Mammary epithelial cell (primary cell): ENCODE measurements at places on chromosomes 13 and 19. TPM values are rescaled to one million over a fixed set of nuclear protein-coding genes. Genes with fewer than 3 reads are reported as not detected.

The OVOL3 gene
- total RNA-seq = not detected in 2 replicates

The KIR3DL1 gene
- total RNA-seq = not detected

The GPC6 gene
- 3.0 and 5.5 TPM in 2 replicates for total RNA-seq

The PNMA8B gene
- 0.12 TPM in 1 of 2 replicates, not detected in the other for total RNA-seq

The ACTL9 gene
- total RNA-seq = not detected in 2 replicates

The FUT3 gene
- 0.67 TPM for total RNA-seq

The CEACAM16 gene
- not detected in 2 replicates for total RNA-seq

The KCNN4 gene
- 111 TPM for total RNA-seq

The KRTDAP gene
- not detected in 2 replicates for total RNA-seq

The CDX2 gene
- total RNA-seq = not detected

The PLVAP gene
- total RNA-seq = not detected in 2 replicates

The ZNF749 gene
- 14.6 and 16.8 TPM in 2 replicates for total RNA-seq

The PPM1N gene
- 0.69 and 2.1 TPM in 2 replicates for total RNA-seq

The CBY2 gene
- total RNA-seq = not detected in 2 replicates

The SHISA2 gene
- total RNA-seq = 0.33 TPM

The FCGBP gene
- 0.07 and 0.19 TPM in 2 replicates for total RNA-seq

The ATXN8OS gene
- total RNA-seq = not detected

The FCHO1 gene
- total RNA-seq = 1.0 and 2.8 TPM in 2 replicates

The COL4A2 gene
- total RNA-seq = 66.8 and 74.9 TPM in 2 replicates

The TMPRSS9 gene
- not detected in 2 replicates for total RNA-seq

The PKN1 gene
- 26.3 and 52.4 TPM in 2 replicates for total RNA-seq

The CNMD gene
- not detected in 2 replicates for total RNA-seq

The ZNF419 gene
- 30.2 TPM for total RNA-seq

The NLRP5 gene
- not detected for total RNA-seq

The APOC4 gene
- not detected in 2 replicates for total RNA-seq

The RFX1 gene
- 2.7 TPM for total RNA-seq

The CTXN1 gene
- 3.3 TPM for total RNA-seq

The NANOS2 gene
- total RNA-seq = not detected in 2 replicates

The C13orf42 gene
- not detected in 2 replicates for total RNA-seq

The TRAPPC6A gene
- total RNA-seq = 7.0 and 17.5 TPM in 2 replicates

The SBSN gene
- 0.69 and 2.9 TPM in 2 replicates for total RNA-seq

The FGF21 gene
- total RNA-seq = 0.88 TPM in 1 of 2 replicates, not detected in the other

The TBC1D17 gene
- total RNA-seq = 13.0 TPM

The FFAR1 gene
- total RNA-seq = not detected in 2 replicates

The ERICH6B gene
- not detected in 2 replicates for total RNA-seq

The RNF17 gene
- not detected in 2 replicates for total RNA-seq

The TSEN34 gene
- total RNA-seq = 94.0 TPM

The SLC8A2 gene
- total RNA-seq = under 0.01 TPM

The POLR2E gene
- total RNA-seq = 216 and 233 TPM in 2 replicates

The LHB gene
- not detected in 2 replicates for total RNA-seq

The KDM4B gene
- total RNA-seq = 24.5 and 33.5 TPM in 2 replicates

The RASGRP4 gene
- not detected for total RNA-seq

The ASF1B gene
- 5.2 and 23.4 TPM in 2 replicates for total RNA-seq

The CERS4 gene
- total RNA-seq = 23.3 TPM

The CNN1 gene
- total RNA-seq = 35.3 TPM

The TMEM221 gene
- 0.21 and 1.4 TPM in 2 replicates for total RNA-seq

The ZNF726 gene
- total RNA-seq = 2.4 and 4.1 TPM in 2 replicates

The PRSS57 gene
- total RNA-seq = not detected
